Stimulated activated CD4-positive, alpha-beta T cell treated with anti-CD3 and anti-CD28 coated beads, Interleukin-15, amount 100 ng/mL, for 1 hour (primary cell): ENCODE measurements at places on chromosomes 7 and 10.

DNA sequence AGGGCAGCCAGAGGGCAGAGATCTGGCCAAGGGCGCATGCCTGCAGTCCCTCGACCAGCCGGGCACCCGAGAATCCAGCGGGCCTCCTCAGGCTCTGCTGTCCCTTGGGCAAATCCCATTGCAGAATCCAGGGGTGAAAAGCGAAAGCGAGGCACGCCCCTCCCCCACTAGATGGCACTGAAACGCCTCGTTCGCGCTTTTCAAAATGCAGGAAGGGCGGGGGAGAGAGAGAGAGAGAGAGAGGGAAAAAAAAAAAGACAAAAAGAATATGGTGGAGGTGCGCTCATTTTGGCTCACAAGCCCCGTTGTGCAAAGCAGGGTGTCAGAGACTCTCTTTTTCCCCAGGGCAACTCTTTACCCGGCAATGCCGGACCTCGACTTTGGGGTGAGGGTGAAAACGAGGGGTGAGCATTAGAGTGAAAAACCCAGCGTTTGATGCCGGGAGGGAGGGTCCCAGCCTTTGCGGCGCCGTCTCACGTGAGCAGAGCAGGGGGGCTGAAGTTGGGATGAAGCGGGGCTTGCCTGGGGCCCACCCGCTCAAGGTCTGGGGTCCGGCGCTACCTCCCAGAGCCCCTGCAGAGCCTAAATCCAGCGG is 2.5 kb upstream of the TMEM178B start:
- DNase-seq: no peak

DNA sequence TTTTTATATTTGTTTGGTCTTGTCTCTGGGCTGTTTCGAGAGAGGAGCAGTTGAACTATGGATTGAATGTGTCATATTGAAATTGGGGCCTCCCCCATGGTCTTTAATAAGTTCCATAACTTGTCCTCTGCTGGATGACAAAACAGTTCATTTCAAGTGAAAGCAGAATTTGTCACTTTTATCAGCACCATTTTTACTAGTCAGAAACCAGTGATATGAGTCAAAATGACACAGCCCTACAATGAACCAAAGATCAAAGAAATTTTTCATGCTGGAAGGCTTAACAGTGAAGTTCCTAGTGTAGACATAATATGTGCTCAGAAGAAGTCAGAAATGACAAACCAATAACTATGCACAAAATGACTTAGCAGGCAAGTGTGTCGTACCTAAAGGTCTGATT is 133.6 kb upstream of the VWC2 start:
- no peak for DNase-seq

GRCh38 chr10:110081911-110082310 is 74.1 kb downstream of the ADD3 start:
- DNase-seq: no peak

DNA sequence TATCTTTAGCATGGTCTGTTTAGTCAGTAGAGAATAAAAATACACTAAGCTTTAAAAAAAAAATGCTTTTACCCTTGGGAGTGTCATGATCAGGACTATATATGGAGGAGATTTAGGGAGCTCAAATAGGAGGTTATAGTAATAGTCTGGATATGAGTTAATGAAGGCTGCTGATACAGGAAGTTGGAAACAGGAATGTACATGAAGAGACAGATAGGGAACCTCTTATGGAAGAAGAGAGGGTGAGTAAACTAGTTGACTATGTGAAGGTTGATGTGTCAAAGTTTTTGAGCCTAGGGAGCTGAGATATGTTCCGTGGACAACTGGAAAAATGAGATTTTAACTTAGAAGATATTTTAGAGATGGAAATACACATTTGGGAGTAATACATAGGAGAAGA is 472.0 kb upstream of the FZD8 start:
- DNase-seq: no peak

DNA sequence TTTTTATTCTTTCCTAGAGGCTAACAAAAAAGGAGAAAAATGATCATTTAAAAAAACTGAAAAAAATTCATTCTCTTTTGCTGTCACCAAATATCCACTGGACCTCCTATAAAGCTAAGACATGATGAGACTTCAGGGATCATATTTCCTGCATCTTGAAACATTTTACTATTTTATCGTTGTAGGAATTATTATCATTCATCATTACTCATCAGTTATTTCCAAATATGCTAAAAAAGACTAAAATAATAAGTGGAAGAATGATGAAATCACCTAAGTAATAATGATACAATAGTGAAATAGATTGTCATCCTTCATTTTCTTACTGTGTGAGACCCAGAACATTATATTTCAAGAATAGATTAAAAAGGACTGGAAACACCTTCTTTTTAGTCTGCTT is 28.3 kb downstream of the TAF3 start:
- no peak for DNase-seq

- no peak for DNase-seq
Observed at GRCh38 chr7:148699782-148700629, 1.3 kb downstream of the CUL1 start.

DNA sequence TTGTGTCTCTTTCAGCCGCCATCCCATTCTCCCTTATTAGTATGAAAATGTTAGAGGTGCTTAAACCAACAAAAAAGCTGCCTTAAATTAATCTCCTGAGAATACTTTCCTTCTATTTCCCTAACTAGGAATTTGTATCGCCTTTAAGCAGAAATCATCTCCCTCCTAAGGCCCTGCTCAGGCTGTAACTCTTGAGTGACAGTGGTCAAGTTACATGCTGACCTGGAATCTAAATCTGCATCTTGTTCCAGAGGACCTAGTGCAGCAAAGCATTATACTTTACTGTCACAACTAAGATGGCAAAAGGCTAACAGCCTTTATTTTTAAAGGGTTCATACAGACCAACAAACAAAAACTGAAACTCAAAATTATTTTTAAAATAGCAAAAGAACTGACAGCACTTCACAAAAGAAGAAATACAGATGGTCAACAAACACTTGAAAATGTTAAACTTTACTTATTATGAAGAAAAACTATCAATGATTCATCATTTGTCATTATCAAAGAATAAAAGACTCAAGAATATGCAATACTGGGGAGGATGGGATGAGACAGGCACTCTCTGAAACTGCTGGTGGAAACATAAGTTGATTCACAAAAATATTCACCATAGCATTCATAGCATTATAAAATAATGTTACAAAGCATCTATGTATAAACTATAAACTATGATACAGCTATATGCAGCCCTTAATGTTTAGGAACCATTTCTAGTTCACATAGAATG is 11.0 kb downstream of the CYREN start:
- no peak for DNase-seq

DNA sequence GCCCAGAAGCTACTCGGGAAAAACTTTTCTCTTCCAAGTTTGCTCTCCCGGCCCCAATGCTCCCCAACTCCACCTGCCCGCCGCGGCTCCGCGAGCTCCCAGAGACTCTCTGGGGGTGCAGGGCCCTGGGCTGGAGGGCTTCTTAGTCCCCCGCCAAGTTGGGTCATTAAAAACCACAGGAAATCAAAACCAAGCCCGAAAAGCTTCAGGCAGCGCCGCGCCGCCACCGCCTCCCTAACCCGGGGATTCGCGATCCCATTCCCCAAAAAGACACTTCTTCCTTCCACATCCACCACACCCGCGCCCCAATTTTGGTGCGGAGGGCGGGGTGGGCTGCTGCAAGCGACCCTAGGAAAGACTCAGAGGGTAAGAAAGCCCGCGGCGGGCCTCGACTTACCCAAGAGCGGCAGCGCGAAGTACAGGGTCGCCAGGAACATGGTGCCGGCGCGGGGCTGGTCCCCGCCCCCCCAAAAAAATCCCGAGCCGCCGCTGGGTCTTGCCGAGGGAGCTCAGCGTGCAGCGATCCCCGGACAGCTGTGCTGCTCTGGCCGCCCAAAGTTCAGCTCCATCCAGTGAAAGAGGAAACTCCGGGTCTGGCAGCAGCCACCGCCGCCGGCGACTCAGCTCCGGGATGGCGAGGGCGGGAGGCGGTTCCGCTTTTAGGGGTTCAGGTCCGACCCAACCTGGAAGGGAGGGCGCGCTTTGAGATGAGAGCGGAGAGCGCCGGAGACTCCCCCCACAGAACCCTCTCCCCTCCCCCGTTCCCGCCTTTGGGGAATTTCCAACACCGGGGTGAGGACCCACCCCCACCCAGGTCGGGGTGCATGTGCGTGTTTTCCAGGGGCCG is 1.2 kb downstream of the GFRA1 start:
- no peak for DNase-seq

DNA sequence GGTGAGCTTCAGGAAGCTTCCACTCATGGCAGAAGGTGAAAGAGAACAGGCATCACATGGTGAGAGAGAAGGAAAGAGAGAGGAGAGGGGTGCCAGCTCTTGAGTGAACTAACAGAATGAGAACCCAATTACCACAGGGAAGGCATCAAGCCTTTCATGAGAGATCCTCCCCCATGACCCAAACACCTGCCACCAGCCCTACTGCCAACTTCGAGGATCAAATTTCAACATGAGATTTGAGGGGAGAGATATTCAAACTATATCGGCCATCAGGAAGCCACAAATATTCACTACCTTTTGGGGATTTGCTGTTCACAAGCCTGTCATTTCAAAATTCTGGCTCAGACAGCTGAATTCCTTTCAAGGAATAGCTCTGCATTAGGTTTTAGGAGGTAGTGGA is 39.9 kb upstream of the SMNDC1 start:
- DNase-seq: no peak

GRCh38 chr10:81219758-81220157 is 655.2 kb upstream of the NRG3 start:
- DNase-seq: no peak
